Tongue (tissue), 3 donors: ENCODE measurements at places on chromosomes 7 and 10.

DNA sequence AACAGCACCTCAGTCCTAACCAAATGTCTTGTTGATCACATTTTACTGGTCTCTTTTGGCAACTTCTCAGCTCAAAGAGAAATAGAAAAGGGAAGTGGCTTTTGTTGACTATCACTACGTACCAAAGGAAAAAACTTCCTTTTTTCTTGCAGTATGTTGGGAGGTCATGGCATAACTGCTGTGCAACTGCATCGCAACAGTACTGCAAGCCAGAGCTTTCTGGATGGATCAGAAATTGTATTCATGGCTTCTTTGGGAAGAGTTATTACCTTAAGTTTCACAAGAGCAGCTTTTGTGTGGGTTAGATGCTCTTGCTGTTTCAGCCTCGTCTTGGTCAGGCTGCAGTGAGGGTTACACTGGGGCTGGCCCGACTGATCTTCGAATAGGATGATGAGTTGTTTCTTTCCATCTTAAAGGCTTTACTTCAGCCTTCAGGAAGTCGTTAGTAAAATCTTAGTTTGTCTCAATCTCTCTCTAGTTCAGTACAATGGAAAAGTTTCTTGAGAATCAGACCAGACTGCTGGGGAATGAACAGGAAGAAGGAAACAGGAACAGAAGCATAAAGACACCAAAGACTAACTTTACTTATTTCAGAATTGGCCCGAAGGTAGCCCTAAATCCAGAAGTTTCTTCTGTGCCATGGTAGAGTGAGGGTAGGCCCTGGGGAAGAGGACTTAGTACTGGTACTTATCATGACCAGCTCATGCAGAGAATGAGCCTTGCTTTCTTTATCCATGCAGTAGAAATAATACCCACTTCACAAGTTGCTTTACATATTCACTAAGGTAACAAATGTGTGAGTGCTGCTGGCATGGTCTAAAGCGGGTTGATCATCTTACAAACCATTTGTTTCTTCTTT is 153.6 kb downstream of the CELF2 start:
- no peak for DNase-seq

DNA sequence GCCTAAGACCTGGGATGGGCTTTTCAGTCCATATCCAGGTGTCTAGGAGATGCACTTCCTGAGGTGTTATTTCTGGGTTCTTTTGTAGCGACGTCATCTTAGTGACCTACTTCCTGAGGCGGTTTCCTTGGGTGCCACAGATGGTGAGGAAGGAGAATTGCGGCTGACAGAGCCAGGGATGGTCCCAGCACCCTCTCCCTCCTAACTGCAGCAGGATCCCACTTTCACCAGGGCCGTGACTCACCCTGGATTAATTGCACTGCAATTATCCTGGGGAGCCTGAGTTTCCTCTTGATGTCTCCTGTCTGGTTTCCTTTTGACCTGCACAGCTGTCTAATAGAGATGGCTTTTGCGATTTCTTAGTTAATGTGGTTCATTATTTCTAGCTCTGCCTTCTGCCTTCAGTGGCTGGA is 271.7 kb downstream of the TCF7L2 start:
- peak; percentile 16 for DNase-seq

GRCh38 chr10:92231196-92231595 is 59.7 kb downstream of the CPEB3 start:
- no peak for DNase-seq

DNA sequence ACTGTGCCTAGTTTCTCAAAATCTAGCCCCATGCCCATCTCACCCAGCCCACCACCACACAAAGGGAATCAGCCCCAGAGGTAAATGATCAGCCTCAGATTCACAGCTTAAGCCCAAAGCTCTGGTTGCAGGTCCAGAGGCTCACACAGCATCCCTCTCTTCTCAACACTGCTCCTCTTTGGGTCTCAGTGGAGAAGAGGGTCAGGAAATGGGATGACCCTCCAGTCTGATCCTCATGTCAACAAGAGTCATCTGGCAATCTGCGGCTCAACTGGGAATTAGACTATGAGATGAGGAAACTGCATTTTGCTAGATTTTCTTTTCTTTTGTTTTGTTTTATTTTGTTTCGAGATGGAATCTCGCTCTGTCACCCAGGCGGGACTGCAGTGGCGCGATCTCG is 126.2 kb upstream of the PDLIM1 start:
- no peak for DNase-seq

DNA sequence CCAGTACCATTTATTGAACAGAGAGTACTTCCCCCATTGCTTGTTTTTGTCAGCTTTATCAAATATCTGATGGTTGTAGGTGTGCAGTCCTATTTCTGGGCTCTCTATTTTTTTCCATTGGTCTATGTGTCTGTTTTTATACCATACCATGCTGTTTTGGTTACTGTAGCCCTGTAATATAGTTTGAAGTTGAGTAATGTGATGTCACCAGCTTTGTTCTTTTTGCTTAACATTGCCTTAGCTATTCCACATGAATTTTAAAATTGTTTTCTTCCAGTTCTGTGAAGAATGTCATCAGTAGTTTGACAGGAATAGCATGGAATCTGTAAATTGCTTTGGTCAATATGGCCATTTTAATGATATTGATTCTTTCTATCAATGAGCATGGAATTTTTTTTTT is 140.5 kb upstream of the RHOBTB1 start:
- DNase-seq: no peak

- DNase-seq: no peak
These were observed 14.1 kb downstream of the BMPR1A start for GRCh38 chr10:86770412-86770960.

DNA sequence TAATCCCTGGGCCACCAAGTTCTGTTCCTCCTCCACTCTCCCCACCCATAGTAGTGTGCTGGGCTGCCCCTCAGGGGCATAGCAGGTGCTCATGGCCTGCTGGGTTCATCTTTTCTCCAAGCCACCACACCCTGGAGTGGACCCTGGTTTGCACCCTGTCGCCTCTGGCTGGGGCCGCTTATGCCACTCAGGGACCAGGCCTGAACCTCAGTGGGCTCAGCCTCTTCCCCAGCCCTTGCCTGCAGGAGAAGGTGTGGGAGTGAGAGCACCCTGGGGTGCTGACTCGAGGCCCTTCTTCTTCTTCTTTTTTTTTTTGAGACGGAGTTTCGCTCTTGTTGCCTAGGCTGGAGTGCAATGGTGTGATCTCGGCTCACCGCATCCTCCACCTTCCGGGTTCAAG is 10.2 kb downstream of the CLIP2 start:
- no peak for DNase-seq

- no peak for DNase-seq
These were observed 91.8 kb downstream of the LARP4B start for GRCh38 chr10:839550-840205.

GRCh38 chr7:107605218-107605815 is 25.3 kb downstream of the BCAP29 start:
- no peak for DNase-seq

DNA sequence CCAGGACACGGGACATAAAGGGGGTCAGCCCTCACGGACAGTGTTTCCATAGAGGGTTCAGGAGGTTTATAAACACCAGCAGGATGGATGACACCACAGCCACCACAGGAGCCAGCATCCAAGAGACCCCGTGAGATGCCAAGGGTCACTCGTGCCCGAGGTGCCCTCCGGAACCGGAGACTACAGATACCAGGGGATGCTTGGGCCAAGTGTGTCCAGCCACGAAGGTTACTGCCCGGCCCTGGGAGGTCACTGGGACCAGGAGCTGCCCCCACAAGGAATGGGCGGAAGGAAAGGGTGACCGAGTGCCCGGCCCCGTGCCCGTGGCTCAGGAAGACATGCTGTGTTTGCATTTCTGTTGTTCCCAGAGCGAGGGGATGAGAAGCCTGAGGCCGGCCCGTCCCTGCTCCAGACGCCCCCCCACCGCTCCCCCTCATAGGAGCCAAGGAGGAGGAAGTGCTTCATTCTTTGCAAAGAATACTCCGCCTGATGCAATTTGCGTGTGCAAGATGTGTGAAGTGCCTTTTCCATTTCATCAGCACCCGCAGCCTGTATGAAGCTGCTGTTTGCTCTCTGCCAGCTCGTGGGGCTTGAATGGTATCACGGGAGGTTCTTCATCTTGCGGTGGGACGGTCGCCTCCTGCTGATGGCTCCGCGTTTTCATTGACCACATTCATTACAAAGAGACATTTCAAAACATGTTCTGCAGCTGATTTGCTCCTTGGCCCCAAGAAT is 176.4 kb downstream of the ELFN1 start:
- DNase-seq: no peak

- no peak for DNase-seq
These were observed 205.8 kb upstream of the GRB10 start for GRCh38 chr7:50988465-50988864.

- DNase-seq: no peak
These were observed 21.5 kb downstream of the CHST3 start for GRCh38 chr10:71985542-71986250.

DNA sequence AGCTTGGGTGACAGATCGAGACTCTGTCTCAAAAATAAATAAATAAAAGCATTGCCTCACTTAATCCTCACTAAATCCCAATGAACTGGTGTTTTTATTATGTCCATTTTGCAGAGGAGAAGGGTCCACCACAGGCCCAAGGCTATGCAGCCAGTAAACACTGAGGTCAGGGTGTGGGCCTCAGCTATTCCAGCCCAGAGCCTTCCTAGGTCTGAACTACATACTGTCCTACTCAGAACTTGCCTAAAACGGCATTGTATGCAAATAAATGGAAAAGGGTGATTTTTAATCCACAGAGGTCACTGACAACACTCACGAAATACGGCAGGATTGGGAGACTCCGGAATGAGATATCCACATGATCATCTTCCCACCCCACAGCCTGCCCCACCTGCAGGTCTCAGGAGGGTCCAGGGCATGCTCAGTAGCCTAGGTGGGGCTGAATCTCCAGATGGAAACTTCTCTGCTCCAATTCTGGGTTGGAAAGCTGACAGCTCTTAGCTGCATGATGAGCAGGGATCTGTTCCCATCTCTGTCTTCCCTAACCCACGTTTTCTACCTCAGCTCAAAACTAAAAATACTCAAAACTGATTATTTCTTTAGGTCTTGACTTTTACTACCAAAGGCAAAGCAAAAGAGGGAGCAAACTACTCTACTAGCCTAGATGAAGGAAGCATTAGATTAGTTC is 121.0 kb downstream of the SORBS1 start:
- no peak for DNase-seq

GRCh38 chr10:112131346-112131745 is 52.2 kb downstream of the GPAM start:
- no peak for DNase-seq

GRCh38 chr10:18254086-18254485 is 113.9 kb downstream of the CACNB2 start:
- DNase-seq: no peak

DNA sequence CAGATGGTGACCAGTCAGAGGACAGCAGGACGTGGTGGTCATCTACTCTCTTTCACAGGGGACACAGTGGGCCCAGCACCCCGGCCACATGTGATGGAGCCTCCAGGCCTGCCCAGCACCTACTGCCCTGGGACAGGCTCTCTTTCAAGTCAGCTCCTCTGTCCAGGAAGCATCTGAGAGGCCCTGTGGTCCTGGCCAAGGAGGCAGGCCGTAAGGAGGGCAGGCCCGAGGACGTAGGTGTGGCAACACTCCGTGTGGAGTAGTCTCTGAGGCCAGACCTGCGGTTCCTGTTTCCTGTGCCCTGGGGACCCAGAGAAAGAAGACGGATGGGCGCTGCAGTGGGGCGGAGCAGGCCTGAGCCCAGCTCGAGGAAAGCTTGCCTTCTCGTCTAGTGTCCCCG is 179.2 kb downstream of the EBF3 start:
- no peak for DNase-seq

DNA sequence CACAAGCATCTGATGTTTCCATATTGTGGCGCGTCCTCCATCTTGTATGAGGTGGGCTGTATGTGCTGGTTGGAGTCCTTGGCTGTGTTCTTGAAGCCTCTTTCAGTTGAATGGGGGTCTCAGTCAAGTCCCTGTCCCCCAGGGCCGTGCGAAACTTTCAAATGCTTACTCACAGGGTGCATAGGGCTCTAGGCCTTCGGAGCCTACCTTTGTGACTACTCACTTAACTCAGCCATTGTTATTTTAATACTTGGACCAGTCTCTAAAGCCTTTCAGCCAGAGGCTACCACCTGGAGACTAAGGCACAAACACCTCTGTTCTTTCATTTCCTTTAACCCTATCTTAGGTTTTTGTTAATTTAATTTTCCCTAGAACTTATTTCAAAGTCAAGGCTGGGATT is 785.9 kb downstream of the GATA3 start:
- DNase-seq: no peak

DNA sequence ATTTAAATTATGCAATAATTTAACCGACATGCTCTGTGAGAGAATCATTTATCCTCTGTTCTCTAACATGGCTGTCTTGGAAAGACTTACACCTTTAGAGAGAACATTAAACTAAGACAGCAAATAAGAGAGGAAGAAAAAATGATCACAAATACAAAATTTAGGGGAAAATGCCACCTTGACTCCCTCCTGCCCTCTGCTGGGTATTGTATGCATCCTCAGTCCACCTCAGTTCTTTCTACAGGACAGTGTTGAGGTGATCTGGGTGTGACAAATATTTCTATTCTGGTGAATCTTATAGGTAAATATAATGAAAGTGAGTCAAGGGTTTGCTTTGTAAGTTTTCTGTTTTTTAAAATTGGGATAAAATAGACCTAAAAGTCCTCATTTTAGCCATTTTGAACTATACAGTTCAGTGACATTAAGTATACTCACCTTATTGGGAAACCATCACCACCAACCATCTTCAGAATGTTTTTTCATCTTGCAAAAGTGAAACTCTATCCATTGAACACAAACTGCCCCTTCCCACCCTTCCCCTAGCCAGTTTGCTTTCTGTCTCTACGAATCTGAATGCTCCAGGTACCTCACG is 61.5 kb upstream of the ELMO1 start:
- DNase-seq: no peak

- no peak for DNase-seq
These were observed 74.1 kb downstream of the ADD3 start for GRCh38 chr10:110081911-110082310.

DNA sequence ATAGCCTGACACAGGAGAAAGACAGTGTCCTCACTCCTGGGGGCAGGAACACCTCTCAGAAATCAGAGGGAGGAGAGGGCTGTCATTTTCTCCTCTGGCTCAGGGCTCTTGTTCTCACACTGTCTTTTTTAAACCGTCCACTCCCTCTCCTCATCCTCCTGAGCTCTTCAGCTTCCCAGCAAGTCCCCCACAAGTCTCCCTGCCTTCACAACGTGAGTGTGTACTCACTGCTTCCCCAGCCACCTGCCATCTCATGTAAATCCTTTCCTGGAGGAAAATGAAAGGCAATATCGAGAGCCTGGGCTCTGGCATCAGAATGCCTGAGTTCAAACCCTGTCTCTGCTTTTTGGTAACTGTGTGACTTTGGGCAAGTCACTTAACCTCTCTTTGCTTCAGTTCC is 5.7 kb downstream of the LLCFC1 start:
- DNase-seq: no peak
